ENCODE measurements at places on chromosomes 1 and 21. TPM values are rescaled to one million over a fixed set of nuclear protein-coding genes. Genes with fewer than 3 reads are reported as not detected.

The FLG gene
- total RNA-seq = not detected

GRCh38 chr1:36517011-36517771, 34.5 kb upstream of the CSF3R start:
- no peak for DNase-seq

The DNAH14 gene
- 35.4 TPM for total RNA-seq

DNA sequence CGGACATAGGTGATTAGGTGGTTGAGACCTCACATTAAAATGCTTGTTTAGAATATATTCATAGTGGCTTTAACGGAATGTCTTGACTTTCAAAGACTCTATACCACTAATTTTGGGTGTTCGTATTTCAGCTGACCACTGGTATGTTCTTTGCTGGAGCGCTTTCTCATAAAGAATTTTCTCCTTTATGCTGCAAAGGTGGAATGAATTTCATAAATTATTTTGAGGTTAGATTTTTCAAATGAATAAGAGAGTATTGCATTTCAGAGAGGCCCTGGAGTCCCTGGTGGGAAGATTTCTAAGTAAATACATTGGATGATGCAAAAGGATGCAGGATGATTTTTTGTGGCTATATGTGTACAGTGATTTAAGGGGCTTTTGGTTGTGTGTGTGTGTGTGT, 55.8 kb downstream of the HUNK start:
- DNase-seq = no peak

The TCHHL1 gene
- not detected for total RNA-seq

DNA sequence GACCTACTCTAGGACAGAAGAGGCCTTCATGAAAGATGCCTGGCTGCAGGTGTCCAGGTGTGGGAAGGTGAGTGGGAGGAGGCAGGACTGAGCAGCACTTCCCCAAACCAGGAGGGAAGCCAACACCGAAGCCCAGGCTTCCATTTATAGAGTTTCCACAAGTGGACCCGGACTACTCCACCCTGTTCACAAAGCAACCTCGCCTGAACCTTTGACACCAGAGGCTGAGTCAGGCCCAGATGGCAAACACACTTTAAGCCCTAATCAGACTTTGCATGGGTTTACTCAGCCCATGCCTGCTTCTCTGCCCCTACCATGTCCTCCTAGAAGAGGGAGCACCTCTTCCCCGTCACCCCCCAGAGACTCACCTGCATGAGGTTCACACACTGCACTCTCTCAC, 14.0 kb downstream of the PRR9 start:
- DNase-seq = no peak

- no peak for DNase-seq
These were observed 24.1 kb upstream of the MNDA start for GRCh38 chr1:158806916-158807536.

GRCh38 chr1:100239961-100240360, 9.7 kb downstream of the DBT start:
- no peak for DNase-seq

The TTC13 gene
- 10.7 TPM for total RNA-seq

The DIO1 gene
- total RNA-seq = not detected

DNA sequence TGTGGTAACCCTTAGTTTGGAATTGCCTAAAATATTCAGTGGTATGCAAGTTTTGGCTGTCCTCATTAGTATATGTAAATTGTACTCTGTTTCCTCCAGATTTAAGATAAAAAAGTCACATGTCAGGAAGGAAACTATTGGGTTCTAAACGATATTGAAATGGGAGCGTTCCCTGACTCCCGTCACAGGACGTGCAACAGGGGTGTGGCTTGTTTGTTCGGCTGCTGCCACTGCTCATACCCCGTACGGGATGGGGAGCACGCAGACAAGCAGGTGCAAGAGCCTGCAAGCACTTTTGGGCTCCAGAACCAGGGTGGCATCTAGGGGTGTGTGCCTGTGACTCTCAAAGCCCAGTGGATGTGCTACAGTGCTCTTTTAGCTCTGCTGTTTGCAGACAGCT, 6.2 kb upstream of the PAPPA2 start:
- no peak for DNase-seq

DNA sequence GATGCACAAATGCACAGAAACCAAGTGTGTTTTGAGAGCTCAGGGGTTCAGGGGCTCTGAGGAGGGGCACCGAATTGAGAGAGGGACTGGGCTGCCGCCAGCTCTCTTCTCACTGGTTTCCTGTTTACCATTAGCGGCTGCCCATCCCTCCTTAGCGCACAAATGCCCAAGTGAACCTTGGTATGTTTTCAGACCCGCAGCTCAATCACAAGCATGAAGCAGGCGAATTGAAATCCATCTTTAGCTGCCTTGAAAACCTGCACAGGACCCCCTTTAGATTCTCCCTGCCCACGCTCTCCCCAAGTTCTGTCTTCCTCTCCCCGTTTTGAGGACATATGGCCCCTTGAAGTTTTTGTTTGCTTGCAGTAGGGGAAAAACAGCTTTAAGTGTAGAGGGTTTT, 61.1 kb upstream of the ACOT11 start:
- DNase-seq = no peak

The GNAT2 gene
- total RNA-seq = 0.52 TPM

The SYNJ1 gene
- total RNA-seq = 3.3 TPM

The KCNE2 gene
- total RNA-seq = not detected

DNA sequence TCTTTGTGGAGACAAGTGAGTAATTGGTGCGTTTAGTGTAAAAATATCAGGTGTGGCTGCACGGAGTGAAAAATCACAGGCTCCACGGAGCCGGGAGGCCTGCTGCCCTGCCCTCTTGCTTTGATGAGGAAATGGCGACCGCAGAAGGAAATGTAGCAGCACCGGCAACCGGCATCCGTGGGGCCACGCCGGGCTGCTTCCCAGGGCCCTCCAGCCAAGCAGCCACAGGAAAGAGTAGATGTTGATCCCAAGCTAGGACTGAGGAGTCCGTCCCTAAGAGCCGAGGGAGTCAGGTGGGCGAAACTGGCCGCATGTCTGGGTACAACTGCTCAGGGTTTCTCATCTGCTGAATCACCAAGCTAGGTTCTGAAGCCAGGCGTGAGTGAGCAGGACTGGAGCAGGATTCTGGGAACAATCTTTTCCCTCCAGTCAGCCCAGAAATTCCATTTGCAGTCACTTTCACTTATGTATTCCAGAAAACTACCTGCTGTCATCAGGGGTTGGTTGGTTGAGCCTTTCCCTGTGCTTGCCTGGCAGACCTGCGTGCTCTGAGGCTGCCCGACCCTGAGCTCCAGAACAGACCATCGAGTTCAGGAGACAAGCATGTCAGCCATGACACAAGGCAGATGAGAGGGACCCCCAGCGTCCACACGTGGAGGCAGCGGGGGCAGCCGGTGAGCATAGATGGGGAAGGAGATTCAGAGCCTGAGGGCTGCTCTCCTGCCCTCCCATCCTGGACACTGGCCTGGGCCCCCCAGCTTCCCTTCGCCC, 5.8 kb upstream of the ITGB2 start:
- no peak for DNase-seq

DNA sequence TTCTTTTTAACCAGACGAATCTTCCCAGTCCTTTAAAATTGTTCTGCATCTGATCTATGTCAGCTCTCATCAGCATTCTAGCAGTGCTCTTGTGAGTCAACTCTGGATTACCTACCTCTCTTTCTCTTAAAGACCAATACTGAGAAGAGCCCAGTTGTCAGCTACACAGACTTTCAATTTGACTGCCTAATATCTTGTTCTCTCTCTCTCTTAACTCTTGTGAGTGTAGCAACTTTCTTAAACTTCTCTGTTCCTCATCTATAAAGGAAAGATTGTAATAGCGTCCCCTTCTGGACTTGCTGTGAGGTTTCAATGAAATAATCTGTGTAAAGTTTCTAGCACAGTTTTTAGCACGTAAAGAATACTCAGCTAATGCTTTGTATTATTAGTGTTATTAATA, 499.3 kb upstream of the ADAMTS5 start:
- DNase-seq = no peak

DNA sequence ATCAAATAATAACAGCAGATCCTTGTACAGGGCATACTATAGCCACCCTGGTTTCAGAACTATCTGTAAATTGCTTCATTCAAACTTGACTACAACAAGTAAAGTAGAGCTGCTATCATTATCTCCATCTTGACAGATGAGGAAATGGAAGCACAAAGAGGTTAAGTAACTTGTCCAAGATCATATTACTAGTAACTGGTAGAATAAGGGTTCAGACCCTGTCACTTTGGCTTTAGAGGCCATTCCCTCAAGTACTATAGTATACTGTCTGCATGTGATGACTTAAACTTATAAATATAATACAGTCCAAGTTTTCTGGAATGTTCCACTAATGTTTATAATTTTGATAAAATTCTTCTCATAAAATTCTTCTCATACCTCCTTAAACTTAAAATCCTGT, 24.8 kb downstream of the PGM1 start:
- peak; percentile 46 for DNase-seq

DNA sequence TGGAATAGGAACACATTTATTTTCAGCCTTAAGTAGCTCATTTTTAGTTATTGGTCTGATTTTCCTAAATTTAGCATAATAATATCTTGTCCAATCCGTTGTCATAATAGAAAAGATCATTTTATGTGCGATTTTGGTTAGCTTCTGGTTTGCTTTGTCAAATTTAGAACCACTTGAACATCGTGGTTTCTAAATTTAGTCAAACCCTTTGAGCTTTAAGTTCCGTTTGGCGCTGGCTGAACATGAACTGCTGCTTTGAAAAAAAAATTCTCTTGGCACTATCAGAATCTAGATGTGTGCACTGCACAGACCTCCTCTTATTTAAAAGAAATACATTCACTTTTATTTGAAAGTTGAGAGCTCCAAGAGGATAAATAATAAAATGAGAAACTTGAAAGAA, 370.6 kb downstream of the PTPRC start:
- no peak for DNase-seq

- DNase-seq = no peak
These were observed 13.8 kb upstream of the STX12 start for GRCh38 chr1:27759236-27759635.

GRCh38 chr1:40870135-40870728, 8.1 kb upstream of the CITED4 start:
- DNase-seq = no peak

DNA sequence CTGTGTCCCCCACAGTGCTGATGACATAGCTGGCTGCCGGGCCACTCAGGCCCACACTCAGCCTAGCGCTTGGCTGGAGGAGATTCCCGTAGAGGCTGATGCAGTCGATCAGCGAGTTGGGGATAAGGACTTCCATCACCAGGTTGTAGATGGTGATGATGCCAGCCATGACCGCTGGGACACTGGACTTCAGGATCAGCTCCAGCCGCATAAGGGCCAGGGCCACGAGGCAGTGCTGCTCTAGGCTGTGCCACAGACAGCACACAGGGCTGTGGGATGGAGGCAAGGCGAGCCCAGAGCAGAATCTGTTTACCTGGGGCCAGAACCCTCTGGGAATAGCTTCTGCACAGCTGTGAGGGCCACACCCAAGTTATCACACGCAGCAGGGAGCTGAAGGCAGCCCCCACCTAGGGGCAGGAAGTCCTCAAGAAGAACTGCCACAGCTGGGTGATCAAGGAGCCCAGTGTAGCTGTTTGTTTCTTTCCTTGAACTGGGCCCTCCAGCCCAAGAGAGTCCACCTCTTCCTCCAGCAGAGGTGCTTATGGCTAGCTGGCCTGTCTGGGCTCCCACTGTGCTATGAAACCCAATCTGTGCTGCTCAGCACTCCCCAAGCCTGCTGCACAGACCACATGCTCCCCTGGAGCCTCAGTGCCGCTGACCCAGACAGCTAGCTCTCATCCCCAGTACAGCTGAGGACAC, 6.2 kb downstream of the SLC2A1 start:
- DNase-seq = no peak

GRCh38 chr1:30605441-30605920, 117.9 kb downstream of the MATN1 start:
- no peak for DNase-seq

GRCh38 chr1:244730153-244730933, 77.4 kb downstream of the DESI2 start:
- DNase-seq = peak; percentile 33

GRCh38 chr1:111290630-111291029, at the start of gene CHIA:
TSS of gene CHIA (plus strand) at chr1:111290851. CDS start at chr1:111310468, 19,617 bp downstream.
- no peak for DNase-seq

The TTC22 gene
- 24.1 TPM for total RNA-seq

The ZNF670 gene
- 2.4 TPM for total RNA-seq

The IFI44 gene
- total RNA-seq = 4.3 TPM

DNA sequence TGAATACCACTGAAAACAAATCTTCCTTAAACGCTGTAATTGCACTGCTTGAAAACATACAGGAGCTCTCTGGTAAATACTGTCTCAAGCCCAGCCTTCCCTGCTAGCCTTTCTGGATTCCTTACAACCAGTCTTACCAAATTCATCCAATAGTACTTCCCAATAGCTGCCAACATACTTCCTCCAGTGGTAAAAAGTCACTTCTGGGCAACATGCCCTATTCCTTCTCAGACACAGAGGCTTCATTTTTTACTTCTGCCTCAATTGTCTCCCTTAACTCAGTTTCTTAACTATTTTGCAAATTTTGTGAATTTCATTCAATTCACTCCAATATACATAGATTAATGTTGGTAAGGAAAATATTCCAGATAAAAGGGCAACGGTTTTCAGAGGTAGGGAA, 166.3 kb downstream of the TBX15 start:
- DNase-seq = no peak

- DNase-seq = no peak
These were observed 66.1 kb downstream of the TBX15 start for GRCh38 chr1:118921994-118922393.

DNA sequence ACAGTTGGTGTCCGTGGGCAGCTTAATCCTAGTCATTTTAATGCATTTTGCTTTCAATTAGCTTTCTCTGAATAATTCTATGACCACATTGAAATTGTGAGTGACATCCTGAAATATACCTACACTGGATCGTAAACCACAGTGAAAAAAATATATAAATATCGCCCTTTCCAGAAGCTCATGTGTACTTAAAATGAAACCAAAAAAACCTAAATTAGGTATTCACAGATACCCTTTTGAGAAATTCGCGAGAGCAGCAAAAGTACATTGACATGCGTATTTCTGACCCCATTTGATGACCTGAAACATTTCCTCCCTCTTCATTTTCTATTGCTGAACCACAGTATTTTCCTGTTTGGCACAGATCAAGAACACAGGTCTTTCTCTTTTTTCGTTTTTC, 253.8 kb downstream of the LTN1 start:
- DNase-seq = no peak

DNA sequence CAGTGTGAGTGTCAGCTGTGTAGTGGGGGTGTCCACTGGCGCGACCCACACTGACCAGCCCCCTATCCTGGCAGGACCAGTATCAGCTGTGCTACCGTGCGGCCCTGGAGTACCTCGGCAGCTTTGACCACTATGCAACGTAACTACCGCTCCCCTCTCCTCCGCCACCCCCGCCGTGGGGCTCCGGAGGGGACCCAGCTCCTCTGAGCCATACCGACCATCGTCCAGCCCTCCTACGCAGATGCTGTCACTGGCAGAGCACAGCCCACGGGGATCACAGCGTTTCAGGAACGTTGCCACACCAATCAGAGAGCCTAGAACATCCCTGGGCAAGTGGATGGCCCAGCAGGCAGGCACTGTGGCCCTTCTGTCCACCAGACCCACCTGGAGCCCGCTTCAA, 28.1 kb upstream of the KDM4A start:
- no peak for DNase-seq

GRCh38 chr1:28577052-28577678, 14.9 kb upstream of the RAB42 start:
- no peak for DNase-seq

GRCh38 chr1:162913345-162913744, 52.4 kb upstream of the CCDC190 start:
- DNase-seq = peak; percentile 60
